ENCODE measurements at places on chromosomes 2 and 18.

GRCh38 chr2:65292106-65292400 lies 64.4 kb downstream of the ACTR2 start:
- H3K4me1 ChIP-seq, result peaks cover 8% of the 10 kb centered on the region
- H3K27me3 ChIP-seq, result no peaks in the 10 kb centered on the region
- DNase-seq, result no peak
- no peaks in the 10 kb centered on the region for H3K36me3 ChIP-seq
- no peak overlapping the region for H3K27ac ChIP-seq

DNA sequence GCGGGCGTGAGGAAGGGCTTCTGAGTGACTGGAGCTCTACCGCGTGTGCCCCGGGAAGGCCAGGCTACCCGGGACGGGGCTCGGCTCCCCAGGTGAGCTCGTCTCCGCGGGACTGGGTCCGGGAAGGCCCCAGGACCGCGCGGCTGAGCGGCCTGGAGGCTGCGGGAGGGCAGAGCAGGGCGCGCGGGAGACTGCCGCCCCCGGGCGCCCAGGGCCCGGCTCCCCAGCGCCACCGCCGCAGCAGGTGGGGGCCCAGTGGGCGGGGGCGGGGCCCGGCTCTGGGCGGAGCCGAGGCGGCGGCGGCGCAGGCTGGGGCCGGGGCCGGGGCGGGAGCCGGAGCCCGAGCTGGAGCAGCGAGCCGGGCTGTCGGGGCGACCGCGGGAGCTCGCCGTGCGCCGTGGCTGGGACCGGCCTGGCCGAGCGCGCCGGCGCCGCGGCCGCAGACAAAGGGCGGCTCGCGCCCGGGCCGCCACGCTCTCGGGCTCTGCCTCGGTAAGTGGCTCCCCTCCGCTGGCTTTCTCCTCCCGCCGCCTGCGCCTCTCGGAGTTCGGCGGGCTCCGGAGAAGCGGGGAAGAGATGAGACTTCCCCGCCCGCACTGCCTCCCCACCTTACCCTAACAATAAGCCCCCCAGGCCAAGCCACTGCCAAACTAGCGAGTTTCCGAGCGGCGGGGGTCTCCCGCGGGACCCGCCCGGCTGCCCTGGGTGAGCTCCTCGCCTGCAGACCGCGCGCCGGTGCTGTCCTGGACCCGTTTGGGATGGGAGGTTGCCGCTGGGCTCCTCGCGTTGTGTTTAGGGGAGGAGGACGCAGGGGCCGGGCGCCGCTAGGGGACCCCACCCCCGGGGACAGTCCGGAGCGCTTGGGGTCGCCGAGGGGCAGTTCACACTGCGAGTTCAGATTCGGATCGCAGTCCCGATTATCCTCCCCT lies at the start of gene MAPK4:
Gene MAPK4, plus strand, starts transcription at position 336 of the 929 bp plus-strand sequence. CDS start 103,872 bp downstream, outside the sequence.
- H3K4me1 ChIP-seq, result peaks cover 3% of the 10 kb centered on the region
- peak; percentile 85 for DNase-seq
- no peaks in the 10 kb centered on the region for H3K36me3 ChIP-seq
- peak within 1 kb of the TSS; percentile 79 for H3K4me3 ChIP-seq
- H3K27me3 ChIP-seq, result peaks cover 63% of the 10 kb centered on the region

DNA sequence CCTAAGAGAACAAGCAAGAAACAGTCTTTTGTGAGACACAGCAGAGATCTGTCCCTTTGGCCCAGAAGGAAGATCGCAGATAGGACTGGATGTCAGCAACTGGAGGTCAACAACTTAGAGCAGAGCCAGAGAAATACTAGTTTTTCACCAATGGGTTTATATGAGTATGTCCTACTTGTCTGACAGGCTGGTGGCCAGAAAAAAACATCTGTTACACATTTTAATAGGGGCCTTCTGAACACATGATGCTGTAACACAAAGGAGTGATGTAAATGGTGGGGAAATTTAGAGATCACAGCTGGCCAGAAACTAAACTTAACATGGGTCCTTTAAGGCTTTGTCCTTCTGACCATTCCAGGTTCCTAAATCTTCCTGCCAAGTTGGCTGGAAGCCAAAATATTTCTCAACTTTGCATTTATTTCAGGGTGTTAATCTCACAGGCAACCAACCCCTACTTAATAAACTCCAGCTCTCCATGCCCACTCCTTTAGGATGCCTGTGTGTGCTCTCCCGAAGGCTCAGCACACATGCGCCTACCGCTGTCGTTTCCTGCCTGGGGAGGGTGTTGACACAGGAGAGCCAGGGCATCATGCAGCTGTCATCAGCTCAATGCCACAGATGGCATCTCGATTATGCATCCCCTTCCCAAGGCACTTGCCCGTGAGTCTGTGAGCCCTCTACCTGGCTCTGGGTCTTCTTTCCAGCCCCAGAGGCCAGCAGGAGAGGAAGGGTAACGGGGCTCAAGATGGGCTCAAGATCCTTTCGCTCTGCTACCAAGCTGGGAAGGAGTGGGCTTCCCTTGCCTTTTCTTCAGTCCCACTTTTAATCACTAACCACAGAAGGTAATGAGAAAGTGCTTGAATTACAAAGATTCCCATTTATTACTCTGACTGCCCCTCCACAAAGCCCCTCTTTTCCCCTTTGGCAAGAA lies 252.5 kb downstream of the ETAA1 start:
- peaks cover 6% of the 10 kb centered on the region for H3K4me1 ChIP-seq
- no peaks in the 10 kb centered on the region for H3K36me3 ChIP-seq
- peak; percentile 44 for DNase-seq
- H3K27ac ChIP-seq, result no peak overlapping the region
- peaks cover 10% of the 10 kb centered on the region for H3K27me3 ChIP-seq

DNA sequence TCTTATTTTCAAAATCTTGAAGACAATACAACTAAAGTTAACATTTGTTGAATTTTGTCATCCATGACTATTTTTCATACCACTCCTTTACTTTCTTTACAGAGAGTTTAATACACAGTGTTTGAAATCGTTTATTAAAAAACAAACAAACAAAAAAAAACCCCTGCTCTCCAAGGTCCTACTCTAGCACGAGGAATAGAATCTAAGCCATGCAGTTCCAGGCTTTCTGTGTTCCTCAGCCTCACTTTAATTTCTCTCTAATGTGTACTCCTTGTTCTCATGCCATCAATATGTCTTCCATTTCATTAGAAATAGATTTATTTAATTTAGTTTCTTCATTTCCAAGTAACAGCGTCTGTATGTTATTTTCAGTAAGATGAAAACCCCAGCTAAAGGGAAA lies 381.2 kb upstream of the MC4R start:
- H3K27ac ChIP-seq, result no peak overlapping the region
- H3K4me1 ChIP-seq, result no peaks in the 10 kb centered on the region
- no peaks in the 10 kb centered on the region for H3K36me3 ChIP-seq
- no peak for DNase-seq
- no peak overlapping the region for H3K4me3 ChIP-seq
- H3K27me3 ChIP-seq, result peaks cover 83% of the 10 kb centered on the region

DNA sequence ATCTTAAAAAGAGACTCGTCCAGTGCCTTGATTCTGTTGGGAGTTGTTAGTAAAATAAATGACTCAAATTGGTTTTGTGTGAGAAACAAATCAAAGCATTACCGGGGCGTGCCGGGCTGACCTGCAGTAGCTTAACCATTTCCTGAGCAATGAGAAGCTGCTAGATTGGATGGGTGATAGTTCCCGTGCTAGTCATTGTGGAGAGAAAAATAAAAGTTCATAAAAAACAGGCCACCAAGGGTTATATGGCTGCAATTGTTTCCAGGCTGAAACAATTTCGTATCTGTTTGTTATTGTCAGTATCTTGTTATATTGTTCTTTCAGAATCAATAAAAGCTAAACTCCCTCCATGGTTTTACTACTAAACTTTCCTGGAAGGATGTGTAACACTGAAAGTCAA lies 314.4 kb downstream of the MTX2 start:
- no peaks in the 10 kb centered on the region for H3K4me1 ChIP-seq
- H3K27ac ChIP-seq, result no peak overlapping the region
- no peak for DNase-seq

- H3K27me3 ChIP-seq, result no peaks in the 10 kb centered on the region
- no peak for DNase-seq
- no peaks in the 10 kb centered on the region for H3K36me3 ChIP-seq
- H3K27ac ChIP-seq, result no peak overlapping the region
Measured at GRCh38 chr18:32595832-32596231, 125.2 kb upstream of the GAREM1 start.

DNA sequence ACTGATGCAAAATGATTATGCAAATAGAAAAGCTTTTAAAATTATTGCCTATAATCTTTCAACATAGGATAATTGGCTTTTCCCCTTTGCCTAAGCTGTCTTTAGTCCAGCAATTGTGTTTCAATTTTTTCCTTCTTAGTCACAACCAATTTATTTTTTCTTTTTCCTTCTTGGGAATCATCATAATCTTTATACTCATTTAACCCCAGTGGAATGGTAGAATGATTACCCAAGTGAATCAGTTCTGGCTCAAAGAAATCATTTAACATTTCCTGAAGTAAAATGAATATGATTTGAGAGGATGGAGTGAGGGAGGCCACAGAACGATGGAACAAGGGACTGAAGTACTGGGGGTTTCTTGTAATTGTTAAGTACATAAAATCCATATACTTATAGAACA lies 93.0 kb upstream of the CRIM1 start:
- no peak overlapping the region for H3K27ac ChIP-seq
- DNase-seq, result no peak
- H3K36me3 ChIP-seq, result no peaks in the 10 kb centered on the region
- no peaks in the 10 kb centered on the region for H3K27me3 ChIP-seq

DNA sequence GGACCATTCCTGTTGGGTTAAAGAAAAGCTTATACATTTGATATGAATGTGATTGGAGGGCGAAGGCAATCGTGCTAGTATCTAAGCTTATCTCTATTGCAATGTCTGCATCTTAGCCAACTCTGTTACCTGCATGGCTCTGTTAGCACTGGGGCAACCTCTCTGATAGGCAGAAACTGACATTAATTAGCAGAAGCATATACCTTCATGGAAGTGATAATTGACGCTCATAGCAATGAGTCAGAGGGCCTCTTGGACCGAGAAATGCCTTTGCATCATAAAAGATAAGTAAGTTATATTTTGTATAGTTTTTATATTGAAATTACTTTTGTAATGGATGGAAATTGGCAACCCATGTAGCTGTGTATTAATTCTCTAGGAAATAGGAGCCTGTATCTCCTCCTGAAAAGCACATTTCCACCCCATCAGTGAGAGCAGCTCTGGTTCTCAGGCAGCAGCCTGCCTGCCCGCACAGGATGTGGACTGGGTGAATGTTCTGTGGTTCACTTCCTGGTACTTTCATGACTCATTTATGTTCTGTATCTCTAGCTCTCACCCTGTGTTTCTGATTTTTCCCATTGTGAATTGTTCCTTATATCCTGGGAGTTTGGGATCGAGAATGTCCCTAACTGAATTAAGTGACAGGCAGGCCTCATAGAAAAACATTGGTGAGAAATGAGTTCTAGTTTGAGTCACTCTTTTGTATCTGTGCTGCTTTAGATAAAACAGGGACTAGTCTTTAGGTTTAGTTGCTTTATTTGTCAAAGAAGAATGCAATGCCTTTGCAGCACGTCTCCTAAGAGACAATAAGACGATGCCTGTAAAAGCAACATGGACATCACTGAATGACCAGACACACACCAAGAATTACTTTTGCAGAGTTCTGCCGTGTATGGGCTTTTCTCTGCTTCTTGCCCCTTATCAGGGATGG lies 344.9 kb downstream of the DCDC2C start:
- H3K4me1 ChIP-seq, result no peaks in the 10 kb centered on the region
- no peaks in the 10 kb centered on the region for H3K27me3 ChIP-seq
- no peaks in the 10 kb centered on the region for H3K36me3 ChIP-seq

DNA sequence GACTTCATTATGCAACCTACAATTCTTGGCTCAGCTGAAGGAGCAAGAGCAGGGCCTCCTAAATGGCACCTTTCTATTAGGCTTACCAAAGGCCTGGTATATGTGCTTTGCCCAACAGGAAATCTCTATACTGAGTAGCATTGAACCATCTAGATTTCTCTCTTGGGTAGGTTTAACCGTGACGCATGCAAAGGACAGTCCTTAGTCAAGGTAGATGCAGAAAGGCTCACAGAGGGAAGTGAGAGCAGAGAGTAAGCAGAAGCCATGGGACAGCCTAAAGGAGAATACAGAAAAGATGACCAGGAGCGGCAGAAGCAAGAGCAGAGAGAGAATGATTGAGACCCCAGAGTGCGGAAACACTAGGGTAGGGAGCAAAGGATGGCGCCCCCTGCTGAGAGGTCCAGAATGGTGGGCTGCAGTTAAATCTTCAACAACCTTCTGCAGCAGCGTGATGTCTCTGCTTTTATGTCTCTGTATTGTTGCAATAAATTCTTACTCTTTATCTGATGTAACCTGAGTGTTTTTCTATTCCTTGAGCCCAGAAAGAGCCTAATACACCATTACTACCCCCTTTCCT lies 4.7 kb upstream of the OSBPL1A start:
- no peak overlapping the region for H3K4me3 ChIP-seq
- H3K4me1 ChIP-seq, result no peaks in the 10 kb centered on the region
- no peaks in the 10 kb centered on the region for H3K27me3 ChIP-seq
- no peak overlapping the region for H3K27ac ChIP-seq
- H3K36me3 ChIP-seq, result no peaks in the 10 kb centered on the region

DNA sequence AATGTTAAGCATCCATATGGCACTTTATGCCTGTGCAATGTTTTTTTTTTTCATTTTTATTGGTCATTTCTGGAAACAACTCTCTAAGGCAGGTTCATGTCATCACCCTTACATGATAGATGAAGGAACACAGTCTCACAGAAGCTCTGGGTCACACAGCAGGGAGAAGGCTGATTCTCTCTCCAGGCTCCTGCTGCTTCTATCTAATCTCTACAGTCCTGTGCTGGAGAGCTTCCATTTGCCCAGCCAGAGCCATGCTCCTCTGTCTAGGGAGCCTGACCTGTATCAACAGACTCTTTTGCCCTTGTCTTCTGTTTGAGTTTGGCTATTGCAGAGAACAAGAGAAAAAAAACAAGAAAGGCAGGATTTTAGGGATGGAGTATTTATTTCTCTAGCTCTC lies 584.8 kb downstream of the MBD2 start:
- no peak for DNase-seq
- no peaks in the 10 kb centered on the region for H3K4me1 ChIP-seq
- no peaks in the 10 kb centered on the region for H3K27me3 ChIP-seq
- H3K36me3 ChIP-seq, result no peaks in the 10 kb centered on the region

- no peaks in the 10 kb centered on the region for H3K36me3 ChIP-seq
- no peak overlapping the region for H3K27ac ChIP-seq
- no peaks in the 10 kb centered on the region for H3K27me3 ChIP-seq
- DNase-seq, result peak; percentile 31
Measured at GRCh38 chr2:55140316-55141219, 90.3 kb upstream of the RTN4 start.

- H3K4me3 ChIP-seq, result no peak overlapping the region
- DNase-seq, result peak; percentile 97
- H3K27ac ChIP-seq, result no peak overlapping the region
- H3K4me1 ChIP-seq, result no peaks in the 10 kb centered on the region
- H3K27me3 ChIP-seq, result peaks cover 35% of the 10 kb centered on the region
Measured at GRCh38 chr2:121076885-121077549, 208.0 kb downstream of the TFCP2L1 start.

DNA sequence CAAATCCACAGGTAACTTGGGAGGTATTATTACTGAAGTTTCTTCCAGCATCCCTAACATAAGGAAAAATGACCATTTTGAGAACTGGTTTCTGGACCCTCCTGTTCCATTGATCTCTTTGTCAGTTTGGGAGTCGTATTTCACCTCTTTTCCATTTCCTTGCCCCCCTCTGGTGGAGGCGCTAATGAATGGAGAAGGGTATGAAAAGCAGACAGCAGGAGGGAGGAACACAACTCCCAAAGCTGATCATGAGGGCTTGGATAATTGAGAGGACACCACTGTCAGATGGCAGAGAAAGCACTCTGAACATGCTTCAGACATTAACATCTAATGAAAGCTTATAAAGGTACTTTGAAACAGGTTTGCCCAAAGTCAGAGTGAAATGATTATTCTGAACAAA lies 56.6 kb upstream of the TLK1 start:
- no peak overlapping the region for H3K27ac ChIP-seq
- H3K36me3 ChIP-seq, result no peaks in the 10 kb centered on the region
- no peak overlapping the region for H3K4me3 ChIP-seq
- H3K4me1 ChIP-seq, result no peaks in the 10 kb centered on the region
- peak; percentile 70 for DNase-seq

All from endodermal cell (in vitro differentiated cells).